ENCODE measurements at places on chromosomes 6 and 20. TPM values are rescaled to one million over a fixed set of nuclear protein-coding genes. Genes with fewer than 3 reads are reported as not detected.

MRPS18A gene
- total RNA-seq = 49.1 TPM

TMEM74B gene
- 0.44 TPM for total RNA-seq

ZC2HC1B gene
- total RNA-seq = not detected

ENPP4 gene
- 6.2 TPM for total RNA-seq

ELOVL2 gene
- 0.41 TPM for total RNA-seq

DEFB123 gene
- total RNA-seq = not detected

OR12D3 gene
- not detected for total RNA-seq

DNA sequence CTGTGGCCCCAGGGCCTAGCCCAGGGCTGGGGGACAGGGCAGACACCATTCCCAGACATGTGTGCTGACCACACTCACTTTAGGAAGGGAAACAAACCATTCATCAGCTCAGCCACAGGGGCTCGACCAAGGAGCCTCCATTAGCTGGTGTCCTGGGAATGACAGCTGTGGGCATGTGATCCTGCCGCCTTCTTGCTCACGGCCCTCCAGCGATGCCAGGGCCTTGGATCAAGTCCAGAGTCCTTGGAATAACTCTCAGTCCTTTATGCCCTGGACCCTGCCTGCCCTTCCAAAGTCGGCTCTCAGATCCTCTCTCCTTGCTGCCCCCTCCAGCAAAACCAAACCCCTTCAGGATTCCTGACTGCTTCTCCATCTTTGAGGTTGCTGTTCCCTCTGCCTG is 165.0 kb upstream of the RNF24 start:
- no peak for DNase-seq

DNA sequence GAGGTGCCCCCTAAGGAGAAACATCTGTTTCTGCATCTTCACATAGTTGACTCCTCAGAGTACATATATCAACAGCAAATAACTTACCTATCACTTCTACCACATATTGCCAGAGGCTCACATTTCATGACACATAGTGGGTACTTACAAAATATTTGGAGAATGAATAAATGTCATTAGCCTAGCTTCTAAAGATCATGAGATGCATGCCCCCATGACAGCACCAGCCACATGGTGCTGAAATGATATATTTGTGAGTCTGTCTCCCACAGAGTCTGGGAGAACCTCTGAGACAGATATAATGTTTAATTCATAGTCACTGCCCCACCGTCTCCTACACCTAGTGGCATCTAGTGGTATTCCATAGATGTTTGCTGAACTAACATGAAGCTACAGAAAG is 555.6 kb downstream of the KIF16B start:
- DNase-seq = no peak

GRCh38 chr6:1271071-1271763 is 40.7 kb upstream of the FOXQ1 start:
- DNase-seq = no peak

DNA sequence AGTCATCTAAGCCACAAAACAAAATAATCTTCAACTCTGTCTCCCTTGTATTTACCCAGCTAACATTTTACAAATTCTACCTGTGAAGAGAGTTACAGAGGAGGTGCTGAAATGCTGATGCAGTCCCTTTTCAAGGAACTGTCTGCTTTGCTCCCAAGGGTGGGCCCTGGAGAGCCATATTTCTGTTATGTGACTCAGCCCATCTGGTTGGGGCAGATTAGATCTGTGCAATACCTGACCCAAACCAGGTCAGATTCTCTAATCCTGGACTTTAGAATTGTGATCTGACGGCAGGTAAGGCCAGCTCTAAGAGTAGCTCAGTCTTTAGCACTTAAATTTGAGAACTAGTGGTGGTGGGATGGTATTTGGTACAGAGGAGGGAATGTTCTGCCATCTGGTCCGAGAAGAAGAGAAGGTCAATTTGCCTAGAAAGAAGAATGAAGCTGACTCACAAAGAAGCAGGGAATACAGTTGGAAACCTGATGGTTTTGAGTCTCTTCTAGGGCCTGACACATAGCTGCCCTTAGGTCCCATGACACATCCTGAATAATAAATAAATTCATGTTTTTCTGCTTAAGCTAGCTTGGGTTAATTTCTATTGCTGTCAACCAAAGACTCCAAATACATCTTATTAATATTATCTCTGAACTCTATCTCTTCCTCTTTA is 8.1 kb downstream of the ZNF311 start:
- DNase-seq = no peak

DNA sequence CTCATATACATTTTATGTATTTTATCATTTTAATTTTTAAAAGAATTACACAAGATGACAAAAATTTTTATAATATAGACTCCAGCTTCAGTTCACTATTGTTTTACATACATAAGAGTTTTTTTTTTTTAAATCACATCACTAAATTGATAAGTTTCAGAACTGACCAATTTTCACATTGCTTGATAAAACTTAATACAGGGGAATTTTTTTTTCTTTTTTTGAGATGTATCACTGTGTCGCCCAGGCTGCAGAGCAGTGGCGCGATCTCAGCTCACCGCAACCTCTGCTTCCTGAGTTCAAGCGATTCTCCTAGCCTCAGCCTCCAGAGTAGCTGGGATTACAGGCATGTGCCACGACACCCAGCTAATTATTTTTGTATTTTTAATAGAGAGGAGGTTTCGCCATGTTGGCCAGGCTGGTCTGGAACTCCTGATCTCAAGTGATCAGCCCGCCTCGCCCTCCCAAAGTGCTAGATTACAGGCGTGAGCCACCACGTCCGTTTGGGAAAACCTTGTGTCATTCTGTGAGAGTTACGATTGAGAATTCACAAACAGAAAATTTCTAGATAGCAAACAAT is 36.6 kb upstream of the BTN3A2 start:
- DNase-seq = peak; percentile 23

- DNase-seq = no peak
Measured at GRCh38 chr6:73074175-73074574, 151.1 kb downstream of the KHDC1L start.

GRCh38 chr6:21098134-21098533 is 495.4 kb upstream of the SOX4 start:
- no peak for DNase-seq

DNA sequence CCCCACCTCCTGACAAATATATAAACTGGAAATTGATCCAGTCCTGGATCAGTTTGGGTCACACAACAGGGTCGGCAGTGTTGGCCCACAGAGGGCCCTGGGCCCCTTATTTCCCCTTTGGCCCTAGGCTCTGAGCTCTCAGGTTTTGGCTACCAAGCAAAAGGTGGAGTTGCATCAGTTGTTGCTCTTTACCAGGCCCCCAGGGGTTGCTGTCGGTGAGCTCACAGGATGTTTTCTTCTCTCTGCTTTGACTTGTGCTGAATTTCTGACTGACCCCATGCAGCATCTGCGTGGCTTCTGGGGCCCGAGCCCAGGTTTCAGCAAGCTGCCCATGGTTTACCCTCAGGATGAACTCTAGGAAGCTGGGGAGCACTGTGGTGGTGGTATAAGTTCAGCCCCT is 44.6 kb downstream of the PPARD start:
- DNase-seq = no peak

DNA sequence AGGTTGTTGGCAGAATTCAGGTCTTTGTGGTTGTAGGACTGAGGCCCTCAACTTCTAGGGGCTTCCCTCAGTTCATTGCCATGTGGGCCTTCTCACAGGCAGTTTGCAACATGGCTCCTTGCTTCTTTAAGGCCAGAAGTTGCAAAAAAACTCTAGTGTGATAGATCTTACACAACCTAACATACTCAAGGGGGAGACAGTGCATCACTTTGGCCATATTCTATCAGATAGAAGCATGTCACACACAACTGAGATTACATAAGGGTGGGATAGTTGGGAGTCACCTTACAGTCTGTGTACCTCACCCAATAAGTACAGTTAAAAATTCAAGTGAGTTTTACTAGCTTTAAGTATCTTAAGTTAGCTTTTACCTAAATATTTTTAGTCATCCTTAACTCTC is 1.6 kb downstream of the SIRPD start:
- no peak for DNase-seq

DNA sequence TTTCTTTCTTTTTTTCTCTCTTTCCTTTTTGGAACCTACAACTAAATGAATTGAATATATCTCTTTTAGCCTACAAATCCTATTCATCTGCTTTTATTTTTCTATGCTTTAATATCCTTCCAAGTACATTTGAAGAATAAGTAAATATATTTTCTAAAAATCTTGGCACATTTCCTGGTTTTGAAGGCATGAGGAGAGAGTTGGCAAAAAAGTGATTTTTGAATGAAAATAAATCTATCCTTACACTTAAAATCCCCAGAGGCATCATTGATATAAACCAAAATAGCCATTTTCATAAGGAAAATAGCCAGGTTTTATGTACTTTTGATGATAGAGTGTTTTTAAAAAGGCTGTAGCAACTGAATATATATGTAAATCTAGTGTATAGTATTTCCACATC is 69.0 kb downstream of the SAMD5 start:
- no peak for DNase-seq

GRCh38 chr6:18388271-18388670 is 1.1 kb downstream of the RNF144B start:
- DNase-seq = peak; percentile 40

DNA sequence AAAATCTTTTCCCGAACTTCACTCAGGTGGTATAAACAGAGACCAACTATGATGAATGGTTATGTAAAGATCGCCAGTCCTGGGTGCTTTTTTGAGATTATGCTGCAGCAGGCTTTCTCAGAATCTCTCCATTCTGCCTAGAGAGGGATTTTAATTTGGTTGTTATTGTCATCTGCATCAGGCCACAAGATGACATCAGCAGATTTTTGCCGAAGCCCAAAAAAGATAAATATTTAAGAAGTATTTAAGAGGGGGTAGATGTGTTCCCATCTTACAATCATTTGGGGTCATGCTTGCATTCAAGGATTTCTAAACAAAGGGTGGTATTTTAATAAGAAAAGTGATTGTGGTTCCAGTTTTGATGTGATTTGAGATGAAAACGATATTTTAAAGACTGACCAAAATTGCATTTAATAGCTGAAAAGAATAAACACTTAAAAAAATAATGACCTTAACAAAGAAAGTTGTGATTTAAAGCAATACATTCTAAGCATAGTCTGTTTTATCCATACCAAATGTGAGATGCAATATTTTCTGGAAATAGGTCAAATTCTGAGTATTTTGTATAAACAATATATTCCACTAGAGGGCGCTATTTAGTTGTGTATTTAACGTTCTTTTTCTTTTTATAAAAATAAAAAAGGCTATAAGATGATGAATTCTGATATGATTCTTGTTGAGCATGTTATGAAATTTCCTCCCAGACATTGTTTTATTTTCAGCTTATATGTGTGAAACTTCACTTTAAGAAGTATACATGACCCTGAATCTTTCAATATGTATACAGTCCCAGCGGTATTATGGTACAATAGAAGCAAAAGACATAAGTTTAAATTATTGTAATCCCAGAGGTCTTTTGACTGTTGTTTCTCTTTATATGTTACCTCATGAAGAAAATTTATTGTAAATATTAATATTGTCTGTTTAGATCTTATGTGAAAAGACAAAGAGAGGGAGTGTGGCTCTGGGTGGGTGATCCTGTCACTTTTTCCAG is 51.0 kb upstream of the ZFP64 start:
- DNase-seq = no peak

DNA sequence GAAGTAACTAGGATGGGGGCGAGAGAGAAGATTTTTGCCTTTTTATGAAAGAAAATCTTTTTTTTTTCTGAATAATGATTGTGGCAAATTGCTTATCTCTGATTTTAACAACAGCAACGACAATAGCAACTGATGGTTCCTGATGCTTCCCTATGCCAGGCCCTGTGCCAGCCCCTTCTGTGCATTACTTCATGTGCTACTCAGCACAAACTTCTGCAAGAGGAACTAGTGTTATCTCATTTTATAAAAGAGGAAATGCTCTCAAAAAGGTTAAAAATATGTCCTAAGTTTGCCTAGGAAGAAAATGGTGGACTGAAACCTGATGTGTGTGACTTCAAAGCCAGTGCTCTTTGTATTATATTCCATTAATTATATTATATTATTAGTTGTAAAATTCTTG is 74.0 kb upstream of the RALGAPA2 start:
- no peak for DNase-seq

DNA sequence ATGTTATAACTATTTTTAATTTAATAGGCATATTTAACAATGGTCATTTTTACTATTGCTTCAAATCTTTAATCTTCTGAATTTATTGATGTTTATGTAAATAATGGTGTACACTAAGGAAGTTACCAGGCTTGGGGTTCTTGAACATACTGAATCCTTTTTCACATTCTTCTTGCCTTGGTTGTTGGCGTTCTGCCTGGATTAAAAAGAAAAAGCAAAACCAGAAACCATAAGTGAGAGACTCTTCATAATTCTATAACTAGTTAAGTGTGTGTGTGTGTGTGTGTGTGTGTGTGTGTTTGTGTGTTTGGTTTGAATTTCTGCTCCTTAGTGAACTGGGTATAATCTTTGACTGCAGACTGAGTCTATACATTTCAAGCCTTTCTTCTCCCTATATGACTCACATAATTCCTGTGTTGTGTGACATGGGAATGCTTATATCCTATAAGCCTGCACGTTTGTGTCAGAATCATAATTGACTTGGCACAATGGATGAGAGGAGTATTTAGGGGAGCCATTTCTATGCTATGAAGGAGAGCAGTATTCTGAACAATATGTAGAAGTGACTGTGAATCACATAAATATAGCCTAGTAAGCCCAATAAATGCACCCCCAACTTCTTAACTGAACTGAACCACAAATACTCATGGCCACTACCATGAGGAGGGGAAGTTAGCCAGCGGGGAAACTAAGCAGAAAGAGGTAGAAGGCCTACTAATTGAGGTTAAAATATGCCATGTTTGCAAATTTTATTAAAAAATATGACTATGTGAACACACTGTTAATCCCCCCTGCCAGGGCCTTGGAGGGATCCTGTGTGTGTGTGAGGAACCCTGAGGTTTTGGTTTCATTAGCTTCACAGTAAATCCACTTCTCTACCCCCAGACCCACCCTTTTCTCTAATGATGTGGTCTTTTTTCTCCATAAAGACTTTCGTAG is 425.5 kb downstream of the BCKDHB start:
- no peak for DNase-seq

DNA sequence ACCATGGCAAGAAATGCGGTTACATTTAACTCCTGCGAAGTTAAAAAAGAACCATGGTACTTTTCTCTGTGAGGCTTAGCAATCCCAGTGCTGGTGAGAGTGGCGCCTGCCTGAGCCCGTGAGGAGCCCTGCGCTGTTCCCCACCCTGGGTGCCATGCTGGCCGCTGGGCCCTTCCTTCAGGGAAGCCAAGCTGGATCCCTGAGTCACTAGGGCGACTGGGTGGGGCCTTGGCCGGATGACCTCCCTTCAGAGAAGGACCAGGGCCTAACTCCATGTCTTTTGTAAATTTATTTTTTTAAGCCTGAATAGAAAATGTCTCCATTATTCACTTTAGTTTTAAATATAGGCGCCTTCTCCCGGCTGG is 209.1 kb downstream of the ERMARD start:
- no peak for DNase-seq

GRCh38 chr6:65938000-65938399 is 231.0 kb upstream of the EYS start:
- no peak for DNase-seq

Data from PC-9 (cell line).